ENCODE measurements at places on chromosomes 1 and 21.

- DNase-seq = peak; percentile 13
Measured at GRCh38 chr1:182783068-182783467, 6.5 kb upstream of the NPL start.

DNA sequence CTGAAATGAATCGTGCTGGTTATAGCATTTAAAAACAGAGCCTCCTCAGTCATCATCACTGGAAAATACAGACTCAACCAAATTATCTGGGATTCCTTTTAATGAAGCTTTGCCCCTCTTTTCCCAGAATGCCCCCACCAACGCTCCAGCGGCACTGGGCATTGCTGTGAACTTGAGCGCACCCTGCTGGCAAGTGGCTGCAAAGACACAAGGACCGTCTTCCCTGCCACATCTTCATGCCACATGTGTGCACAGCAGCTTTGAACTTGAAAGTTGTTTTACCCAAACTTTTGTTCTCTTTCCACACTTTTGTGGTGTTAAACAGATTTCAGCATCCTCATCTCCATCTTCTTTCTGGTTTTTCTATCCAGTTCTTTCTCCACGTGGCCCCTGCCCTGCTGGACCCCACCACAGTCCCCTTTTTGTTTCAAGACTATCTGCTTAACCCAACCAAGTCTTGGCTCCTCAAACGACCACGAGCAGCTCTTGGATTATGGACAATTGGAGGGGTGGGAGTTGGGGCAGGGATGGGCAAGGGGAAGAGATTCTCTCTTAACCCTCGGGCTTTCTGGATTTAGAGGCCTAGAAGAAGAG lies 12.8 kb upstream of the LMX1A start:
- DNase-seq = peak; percentile 44

DNA sequence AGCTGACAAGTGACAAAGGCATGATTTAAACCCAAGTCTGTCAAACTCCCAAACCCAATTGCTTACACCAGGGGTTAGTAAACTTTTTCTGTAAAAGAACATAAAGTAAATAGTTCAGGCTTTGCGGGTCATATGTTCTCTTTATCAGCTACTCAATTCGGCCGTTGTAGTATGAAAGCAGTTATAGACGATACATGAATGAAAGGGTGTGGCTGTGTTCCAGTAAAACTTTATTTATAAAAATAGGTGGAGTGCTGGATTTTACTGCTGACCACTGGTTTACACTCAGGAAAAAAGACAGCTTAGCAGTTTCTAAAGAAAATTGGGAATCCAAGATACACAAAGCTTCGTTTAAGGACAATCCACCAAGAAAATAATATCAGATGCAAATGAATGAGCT lies 124.3 kb upstream of the BCL9 start:
- DNase-seq = no peak

DNA sequence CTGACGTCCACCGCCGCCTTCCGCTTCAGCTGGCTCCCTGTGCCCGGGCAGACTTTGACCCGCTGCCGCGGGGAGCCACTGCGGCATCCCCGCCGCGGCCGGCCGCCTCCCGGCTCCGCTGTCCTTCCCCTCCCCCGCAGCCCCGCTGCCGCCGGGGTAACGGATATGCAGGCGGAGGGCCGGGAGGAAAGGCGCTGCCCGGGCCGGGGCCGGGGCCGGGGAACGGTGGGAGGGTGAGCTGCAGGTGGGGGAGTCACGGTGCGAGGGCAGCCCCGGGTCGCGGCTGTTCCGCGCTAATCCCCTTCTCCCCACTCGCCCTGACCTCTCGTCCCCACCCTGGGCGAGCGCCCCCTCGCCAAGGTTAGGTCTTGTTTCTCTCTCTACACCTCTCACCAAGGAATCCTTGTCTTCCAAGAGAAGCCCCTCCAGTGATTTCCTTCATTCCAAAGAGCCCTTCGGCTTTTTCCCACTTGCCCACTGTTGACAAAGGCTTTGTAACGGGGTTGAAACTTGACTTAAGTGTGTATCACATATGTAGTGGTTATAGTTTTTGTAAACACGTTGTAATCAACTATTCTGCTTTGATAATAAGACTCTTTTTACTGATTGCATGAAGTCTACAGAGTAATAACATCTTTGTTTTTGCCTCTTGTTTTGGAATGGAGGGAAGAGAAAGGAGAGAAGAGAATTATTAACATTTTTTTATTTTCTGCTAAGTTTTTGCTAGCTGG lies 669 bp downstream of the XPR1 start:
- DNase-seq = peak; percentile 58

DNA sequence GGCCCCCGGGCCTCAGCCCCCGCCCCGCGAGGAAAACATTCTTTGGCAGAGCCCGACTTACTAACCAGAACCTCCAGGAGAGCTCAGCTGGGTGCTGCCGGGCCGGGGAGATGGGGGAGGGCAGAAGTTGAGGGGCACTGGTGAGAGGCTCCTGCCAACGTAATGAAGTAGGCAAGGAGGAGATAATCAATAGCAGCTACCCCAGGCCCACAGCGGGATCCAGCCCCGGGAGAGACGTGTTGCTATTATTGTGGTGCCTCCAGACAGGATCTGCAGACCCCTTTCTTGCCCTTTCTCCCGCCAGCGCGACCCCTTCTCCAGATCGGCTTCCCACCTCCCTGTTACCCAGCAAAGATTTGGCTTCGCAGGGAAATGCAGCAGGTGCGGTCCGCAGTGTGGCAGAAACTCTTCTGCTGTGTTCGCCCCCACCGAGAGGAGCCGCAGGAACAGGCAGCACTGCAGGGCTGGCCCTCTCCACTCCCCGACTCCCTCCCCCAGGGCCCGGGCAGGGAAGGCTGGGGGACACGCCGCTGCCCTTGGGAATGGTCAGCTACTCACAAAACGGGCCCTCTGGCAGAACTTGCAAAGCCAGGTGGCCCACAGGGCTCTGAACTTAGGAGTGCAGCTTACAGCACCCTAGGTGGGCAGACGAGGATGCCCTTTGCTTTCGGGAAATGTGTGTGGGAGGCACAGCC lies 1.5 kb upstream of the KCNA2 start:
- no peak for DNase-seq

DNA sequence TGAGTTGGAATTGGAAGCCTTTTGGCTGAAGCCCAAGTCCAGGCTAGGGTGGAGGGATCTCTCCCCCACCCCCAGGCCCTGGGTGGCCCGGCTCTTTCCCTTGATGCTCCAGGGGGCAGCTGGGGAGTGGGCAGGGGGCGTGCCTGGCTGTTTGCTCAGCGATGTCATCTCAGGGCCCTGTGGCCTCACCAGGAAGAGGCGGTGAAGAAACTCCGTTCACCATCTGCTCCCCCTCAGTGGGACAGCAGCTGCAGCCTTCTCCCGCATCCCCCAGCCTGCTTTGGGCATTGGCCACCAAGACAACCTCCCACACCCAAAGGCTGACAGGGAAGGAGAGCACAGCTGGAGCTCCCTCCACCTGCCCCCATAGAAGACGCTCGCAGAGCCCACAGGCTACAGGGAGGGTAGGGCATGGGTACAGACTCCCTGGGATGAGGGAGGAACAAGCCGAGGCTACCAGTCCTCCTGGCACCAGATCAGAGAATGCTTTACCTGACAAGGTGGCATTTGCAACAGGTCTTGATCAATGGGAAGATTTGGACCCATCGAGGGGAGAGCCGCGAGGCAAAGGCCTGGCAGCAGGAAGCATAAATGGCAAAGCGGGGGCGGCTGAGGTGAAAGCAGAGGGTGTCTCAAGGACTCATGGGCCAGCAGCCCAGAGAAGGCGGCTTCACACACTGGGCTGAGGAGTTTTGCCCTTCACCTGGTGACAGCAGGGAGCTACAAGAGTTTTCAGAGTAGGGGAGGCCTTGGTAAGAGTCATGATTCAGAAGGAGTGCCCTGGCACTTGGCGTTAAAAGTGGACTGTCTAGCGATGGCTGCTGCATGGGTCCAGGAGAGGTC lies 6.5 kb upstream of the GUCA2A start:
- peak; percentile 37 for DNase-seq

DNA sequence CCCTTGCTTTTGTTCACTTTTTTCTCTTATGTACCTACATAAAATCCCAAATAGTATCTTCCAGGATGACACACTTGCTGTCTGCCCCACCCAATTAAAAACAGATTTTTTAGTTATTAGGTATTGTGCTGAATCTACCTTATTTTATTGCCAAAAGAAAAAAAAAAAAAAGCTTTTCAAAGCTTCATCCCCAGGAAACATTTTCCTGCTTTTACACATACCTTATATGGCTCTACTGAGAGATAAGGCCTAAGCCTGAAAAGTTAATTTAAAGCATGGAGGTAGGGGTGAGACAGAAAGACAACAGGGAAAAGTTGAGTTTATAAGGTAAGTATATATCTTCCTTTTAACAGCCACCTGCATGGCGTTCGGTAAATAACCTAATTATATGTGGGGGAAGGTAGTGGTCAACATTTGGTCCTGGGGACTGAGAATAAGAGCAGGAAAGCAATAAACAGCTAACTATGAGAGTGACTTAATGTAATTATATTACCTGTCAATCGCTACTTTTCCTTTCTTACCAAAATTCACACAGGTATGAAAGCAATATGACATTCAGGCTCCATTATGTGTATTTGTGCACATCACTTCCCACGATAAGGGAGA lies 54.6 kb upstream of the BOLA1 start:
- DNase-seq = no peak

- DNase-seq = no peak
Measured at GRCh38 chr1:98706173-98706843, 44.8 kb downstream of the SNX7 start.

GRCh38 chr1:5648410-5649165 lies 343.6 kb downstream of the NPHP4 start:
- no peak for DNase-seq

DNA sequence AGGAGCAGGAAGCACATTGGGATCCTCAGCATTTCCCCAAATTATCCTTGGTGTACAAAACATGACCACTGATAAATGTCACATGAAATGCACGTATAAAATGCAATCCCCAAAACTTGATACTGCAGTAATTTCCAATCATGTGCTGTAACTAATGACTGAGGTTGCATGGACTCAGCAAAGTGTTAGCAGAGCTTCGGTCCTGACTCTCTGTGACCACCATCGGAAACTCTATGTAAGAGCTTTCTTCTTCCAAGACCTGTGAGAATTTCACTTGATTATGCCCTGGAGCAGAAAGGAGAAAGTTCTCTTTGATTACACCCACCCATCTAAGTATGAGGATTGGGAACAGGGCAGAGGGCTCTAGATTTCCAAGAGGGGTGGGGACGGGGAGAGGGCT lies 908 bp downstream of the CD53 start:
- no peak for DNase-seq

DNA sequence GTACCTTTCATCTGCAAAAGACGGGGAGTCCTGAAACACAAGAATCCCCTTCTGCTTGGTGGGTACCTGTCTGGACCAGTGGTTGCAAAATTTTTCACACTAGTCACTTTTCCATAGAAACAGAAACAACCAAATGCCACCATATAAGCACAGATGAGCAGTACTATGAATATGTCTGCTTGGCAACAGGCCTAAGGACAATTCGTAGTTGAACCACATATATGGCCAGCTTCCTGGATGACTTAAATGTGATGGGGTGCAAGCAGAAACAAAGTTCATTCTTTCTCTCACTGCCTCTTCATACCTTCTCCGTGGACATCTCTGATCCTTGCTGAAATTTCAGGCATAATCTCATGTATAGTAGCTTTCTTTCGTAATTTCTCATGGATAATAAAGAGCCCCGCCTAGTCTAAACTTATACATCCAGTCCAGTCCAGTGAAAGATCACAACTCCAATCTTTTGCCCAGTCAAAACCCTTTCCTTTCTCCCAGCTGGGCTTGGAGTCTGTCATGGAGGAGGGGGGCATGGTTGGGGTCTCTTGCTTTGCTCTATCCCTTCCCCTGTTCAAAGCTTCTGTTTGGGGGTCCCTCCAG lies 7.0 kb downstream of the FCAMR start:
- DNase-seq = no peak

- peak; percentile 79 for DNase-seq
Measured at GRCh38 chr1:44217809-44218410, 4.6 kb downstream of the DMAP1 start.

GRCh38 chr1:212495766-212496494 lies 63.2 kb downstream of the NENF start:
- no peak for DNase-seq

DNA sequence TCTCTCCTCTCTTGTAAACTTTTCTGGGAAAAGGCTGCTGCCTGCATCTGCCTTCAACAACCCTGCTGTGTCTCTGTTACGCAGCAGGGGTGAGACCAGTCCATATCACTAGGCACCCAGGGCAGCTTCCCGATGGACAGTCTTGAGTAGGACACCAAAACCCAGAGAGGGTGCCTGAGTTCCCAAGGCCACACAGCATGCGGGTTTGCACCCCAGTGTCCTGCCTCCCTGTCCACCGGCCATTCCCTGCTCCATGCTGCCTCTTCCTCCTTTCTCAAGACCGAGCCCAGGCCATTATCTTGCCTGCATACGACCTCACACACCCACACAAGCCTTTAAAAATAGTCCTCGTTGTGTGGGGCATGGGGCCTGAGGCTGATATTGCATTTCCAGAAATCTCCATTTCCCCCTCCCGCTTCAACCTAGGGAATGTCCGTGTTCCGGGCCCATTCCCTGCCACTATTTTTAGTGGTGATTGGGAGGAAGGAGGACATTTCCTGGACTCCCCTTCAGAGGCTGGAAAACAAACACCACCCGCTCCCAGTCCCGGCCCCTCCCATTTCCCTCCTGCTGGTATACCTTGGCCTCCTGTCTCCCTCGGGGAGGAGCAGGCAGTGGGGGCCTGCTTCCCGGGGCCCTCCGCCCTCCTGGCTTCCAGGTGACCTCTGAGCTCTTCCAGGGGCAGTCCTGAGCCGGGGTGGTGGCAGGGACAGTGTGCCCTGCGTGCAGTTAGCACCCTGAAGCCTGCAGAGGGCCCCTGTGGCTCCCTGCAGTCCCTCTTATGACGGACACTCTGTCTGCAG lies 132.4 kb upstream of the TMEM51 start:
- no peak for DNase-seq

- no peak for DNase-seq
Measured at GRCh38 chr1:198893763-198894444, 255.1 kb downstream of the PTPRC start.

GRCh38 chr1:100463791-100464424 lies 74.0 kb upstream of the GPR88 start:
- DNase-seq = peak; percentile 68

- no peak for DNase-seq
Measured at GRCh38 chr1:109282497-109282951, 421 bp downstream of the PSRC1 start.

DNA sequence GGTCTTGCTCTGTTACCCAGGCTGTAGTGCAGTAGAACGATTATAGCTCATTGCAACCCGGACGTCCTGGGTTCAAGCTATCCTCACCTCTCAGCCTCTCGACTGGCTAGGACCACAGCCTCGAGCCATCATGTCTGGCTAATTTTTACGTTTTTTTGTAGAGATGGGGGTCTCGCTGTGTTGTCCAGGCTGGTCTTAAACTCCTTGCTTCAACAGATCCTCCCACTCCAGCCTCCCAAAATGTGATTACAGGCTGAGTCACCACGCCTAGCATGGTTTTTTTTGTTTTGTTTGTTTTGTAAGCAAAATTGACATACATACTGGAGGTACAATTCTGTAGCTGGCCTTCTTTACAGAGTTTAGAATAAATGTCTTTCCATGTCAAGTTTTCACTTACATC lies 994 bp upstream of the LAMTOR5 start:
- DNase-seq = no peak

GRCh38 chr1:224805889-224806288 lies 123.6 kb upstream of the DNAH14 start:
- no peak for DNase-seq
